Lower leg skin (tissue), 4 donors: ENCODE measurements at places on chromosomes 16 and 17.
A peak's percentile ranks its signal among the peaks of the same experiment; 100 is the strongest.

DNA sequence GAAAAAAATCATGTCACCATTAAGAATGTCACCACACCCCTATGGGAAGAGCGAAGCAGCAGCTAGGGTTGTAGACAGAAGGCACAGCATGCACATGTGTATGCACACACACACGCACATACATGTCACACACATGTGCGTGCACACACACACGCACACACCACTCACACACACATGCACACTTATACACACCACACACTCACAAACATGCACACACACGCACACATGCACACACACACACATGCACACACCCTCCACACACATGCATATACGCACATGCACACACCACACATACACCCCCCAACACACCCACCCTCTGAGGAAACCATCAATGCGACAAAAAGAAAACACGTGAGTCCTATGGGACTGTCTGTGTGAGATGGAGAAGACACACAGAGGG, 205.4 kb downstream of the ENGASE start:
- DNase-seq, result no peak

DNA sequence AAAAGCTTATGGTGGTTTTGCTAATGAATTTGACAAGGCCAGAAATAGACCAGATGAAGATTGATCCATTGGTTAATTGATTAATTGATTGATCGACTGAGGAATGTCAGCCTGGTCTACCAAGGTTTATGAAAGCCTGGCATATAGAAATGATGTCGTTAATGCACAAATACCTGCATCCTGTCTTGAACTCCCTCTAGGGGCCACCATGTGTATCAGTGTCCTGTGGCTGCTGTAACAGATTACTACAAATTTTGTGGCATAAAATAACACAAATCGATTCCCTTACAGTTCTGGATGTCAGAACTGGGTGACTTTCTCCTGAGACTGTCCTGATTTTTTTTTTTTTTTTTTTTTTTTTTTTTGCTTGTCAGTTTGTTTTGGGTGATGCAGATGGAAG, 553.2 kb downstream of the MAF start:
- DNase-seq, result no peak

DNA sequence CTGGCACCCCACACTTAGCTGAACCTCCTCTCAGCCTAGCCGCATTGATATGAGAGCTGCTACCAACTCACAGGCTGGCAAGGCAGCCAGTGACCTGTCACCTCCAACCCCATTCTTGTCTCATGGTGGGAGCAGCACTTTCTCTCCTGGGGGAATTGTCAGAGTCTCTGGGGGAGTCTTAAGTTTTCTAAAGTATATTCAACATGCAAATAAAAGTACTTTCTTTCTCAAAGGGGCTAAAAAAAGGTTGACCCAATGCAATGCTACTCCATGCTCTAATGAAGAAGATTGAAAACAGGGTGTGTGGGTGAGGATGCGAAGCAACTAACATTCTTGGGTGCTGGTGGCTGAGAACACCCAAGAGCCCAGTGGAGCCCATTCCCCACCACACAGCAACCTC, 53.1 kb upstream of the SREBF1 start:
- DNase-seq, result no peak

- DNase-seq, result no peak
Observed at GRCh38 chr17:41383690-41384089, 1.6 kb upstream of the KRT34 start.

GRCh38 chr17:28526381-28526780, 20.2 kb downstream of the FOXN1 start:
- DNase-seq, result no peak

DNA sequence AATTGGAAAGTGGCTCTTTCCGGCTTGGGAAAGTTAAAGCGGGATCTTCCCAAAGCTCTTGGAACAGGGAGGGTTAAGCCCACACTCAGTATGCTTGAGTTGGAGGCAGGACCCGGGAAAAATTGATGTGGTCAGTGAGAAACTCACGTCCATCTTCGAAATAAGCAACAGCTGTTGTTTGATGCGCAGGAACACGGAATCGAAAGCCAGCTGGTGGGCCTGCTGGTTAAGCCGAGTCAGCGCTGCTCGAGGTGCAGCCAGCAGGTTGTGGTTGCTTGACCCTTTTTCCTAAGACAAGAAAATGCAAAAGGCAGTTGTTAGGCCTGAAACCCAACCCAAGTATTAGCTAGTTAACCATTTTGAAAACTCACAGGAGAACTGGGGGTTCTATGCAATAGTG, 49.4 kb downstream of the COG7 start:
- DNase-seq, result no peak

GRCh38 chr17:10216213-10216938, 18.0 kb upstream of the GAS7 start:
- DNase-seq, result peak; percentile 60

DNA sequence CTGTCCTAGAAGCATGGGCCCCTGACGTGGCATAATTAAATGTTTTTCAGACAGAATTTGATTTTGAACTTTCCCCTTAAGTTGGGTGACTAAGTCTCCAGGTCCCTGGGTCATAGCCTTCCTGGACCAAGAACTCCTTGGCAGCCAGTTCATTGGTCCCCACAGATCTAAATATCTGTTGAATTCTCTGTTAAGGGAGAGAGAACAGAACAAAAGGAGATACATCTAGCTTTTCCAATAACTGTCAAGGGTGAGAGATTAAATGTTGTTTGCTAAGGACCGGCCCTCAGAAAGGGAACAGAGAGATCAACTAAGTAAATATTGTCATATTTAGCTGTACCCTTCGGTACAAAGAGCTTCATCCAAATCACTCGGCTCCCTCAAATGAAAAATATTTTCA, 78.2 kb upstream of the NOL11 start:
- no peak for DNase-seq

DNA sequence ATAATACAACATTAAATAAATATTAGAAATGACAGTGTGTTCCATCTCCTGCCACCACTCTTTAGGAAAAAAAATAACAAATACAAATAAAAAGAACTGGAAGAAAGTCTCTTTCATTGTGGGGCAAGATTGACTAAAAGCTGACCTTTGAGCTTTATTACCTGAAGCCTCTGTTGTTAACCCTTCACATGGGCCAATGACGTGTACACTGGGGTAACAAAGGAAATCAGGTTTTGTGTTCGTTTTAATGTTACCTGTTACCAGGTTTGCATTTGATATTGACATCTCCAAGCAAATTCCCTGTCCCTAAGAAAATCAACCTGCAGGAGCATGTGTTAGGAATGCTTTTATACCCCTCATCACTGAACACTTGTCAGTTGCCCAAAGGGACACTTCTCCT, 39.0 kb downstream of the NLK start:
- no peak for DNase-seq

DNA sequence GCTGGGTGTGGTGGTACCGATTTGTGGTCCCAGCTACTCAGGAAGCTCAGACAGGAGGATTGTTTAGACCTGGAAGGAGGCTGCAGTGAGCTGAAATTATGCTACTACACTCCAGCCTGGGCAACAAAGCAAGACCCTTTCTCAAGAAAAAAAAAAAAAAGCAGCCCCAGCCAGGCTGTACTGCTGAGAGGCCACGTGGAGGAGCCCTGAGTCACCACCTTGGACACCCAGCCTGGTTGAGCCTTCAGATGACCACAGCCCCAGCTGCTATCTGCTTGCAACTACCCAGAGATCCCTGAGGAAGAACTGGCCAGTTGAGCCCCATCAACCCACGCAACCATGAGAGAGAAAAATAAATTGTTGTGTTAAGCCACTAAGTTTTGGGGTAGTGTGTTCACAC, 23.6 kb upstream of the GPRC5C start:
- no peak for DNase-seq

- DNase-seq, result no peak
Observed at GRCh38 chr17:10754109-10754508, 24.3 kb upstream of the TMEM220 start.

- no peak for DNase-seq
Observed at GRCh38 chr17:81665205-81666091, 957 bp downstream of the OXLD1 start.
